ENCODE measurements at places on chromosomes 5 and 9.

DNA sequence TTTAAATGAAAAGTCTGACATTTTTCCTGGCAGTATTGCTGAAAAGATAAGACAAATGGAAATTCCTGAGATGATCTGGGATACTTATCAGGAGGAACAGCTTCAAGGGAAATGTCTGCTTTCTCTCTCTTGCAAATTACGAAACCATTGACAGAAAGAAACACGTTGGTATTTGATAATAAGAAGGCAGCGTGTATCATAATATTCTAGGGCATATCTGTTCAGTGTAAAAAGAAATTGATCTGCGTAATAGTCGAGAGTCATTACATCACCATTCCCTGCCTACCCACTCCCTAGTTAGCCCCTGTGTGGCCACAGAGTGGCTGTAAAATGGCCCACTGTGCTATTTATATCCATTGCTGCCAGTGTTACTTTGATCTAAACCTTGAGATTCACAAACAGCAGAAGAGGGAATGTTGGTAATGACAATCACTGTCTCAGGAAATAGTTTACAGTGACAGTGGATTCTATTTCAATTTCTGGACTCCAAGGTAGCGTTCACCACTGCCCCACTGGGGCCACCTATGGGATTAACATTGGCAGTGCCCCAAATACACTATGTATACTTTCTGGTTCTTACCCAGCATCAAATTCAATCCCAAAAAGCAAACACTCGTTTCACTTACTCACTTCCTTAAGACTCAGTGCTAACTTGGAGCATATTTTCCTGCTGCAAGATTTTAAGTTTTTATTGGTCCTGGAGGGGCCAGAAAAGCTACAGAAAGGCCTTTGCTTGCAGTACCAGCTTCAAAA is 133.4 kb upstream of the GAS1 start:
- no peak for DNase-seq

DNA sequence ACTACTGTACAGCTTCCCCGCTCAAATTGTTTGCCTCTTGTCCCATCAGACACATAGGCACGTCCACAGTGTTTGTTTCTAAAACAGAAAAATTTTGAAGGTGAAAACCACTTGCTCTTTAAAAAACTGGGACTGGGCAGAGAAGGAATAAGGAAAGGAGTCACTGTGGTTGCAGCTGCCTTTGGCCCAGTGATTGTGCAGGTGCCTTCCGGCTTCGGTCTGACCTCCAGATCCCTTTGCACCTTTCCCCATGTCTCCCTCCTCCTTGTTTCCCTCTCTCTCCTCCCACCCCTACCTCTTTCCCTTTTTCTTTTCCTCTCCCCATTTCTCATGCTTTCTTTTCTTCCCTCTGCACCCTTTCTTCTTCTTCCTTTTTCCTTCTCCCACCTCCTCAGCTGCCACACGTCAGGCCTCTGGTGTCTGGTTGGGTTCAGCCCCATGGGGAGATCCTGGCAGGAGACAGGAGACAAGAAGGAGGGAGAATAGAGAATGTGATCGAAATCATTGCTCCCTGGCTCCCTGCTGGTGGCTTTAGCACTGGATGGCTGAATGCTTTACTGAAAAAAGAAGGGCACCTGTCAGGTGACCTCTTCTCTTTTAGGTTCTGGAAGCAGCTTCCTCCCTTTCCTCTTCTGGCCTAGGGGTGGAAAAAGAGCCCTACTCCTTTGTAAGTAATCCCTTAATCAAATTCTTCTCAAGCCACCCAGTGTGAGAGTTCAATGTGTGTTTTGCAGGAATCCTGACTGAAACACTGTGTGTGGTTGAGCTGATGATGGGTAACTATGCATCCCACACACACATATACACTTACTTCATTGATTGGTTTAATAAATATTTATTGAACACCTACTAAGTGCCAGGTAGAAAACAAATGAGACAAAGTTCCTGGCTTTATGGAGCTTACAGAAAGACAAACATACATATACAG is 267.3 kb downstream of the MAST4 start:
- DNase-seq: no peak

DNA sequence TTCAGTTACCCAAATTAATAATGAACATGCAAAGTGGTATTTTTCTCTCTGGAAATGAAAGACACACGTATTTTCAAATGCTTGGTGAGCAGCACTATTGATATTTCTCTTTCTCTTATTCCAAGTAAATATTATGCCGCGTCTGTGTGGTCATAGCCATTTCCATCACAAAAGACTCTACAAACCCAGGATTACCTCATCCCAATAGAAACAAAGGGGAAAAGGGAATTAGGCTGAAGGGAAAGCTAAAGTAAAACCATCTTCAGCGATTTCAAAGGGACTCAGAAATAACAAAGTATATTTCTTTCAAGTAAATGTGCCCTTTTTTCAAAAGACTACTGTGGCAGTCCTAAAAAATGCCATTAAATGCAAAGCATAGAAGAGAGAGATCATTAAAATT is 62.0 kb upstream of the FST start:
- no peak for DNase-seq

GRCh38 chr5:177427211-177427822 is 841 bp downstream of the GRK6 start:
- DNase-seq: no peak

DNA sequence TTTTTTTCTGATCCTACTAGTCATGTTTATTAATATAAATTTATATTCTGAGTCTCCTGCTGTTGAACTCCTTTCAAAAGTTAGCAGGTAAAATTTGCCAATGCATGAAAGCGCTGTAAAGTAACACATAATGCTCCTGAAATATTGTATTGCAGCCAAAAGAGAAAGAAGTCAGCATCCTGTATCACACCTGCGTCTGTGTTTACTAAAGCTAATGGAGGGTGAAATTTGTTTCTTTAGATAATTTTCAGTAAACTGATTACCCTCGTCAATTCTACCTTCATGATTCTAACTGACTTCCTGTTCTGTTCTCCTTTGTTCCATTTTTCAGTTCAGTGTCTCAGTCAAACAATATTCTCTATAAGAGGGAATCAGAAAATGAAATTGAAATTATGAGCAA is 415.4 kb downstream of the CDH9 start:
- no peak for DNase-seq

GRCh38 chr5:139383275-139383992 is at the start of gene SLC23A1:
TSS of gene SLC23A1 (minus strand) at chr5:139383297. CDS start at chr5:139383253, 44 bp downstream.
- DNase-seq: no peak

DNA sequence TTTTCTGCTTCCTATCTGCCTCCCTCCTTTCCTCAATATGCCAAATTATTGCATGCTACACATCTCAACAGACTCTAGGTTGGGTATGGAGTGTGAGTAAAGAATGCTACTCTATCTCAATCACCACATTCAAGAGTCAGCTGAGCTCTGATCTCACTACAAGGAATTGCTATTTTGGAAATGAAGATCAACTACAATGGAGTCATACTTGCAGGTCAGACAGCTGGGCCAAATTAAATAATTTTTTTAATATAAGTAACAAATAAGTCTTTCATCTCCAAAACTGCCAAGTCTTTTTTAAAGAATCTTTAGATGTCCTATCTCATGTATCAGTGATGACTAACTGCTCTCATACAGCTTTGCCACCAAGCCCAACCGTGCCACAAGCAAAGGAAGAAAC is 64.0 kb downstream of the DEPDC1B start:
- DNase-seq: no peak

DNA sequence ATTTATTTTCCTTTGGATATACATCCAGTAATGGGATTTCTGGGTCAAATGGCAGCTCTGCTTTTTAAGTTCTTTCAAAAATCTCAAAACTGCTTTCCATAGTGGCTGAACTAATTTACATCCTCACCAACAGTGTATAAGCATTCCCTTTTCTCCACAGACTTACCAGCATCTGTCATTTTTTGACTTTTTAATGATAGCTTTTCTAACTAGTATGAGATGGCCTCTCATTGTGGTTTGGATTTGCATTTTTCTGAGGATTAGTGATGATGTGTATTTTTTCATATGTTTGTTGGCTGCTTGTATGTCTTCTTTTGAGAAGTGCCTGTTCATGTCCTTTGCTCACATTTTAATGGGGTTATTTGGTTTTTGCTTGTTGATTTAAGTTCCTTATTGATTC is 90.0 kb upstream of the HMHB1 start:
- no peak for DNase-seq

GRCh38 chr9:132995879-132996278 is 17.4 kb downstream of the GFI1B start:
- DNase-seq: no peak

GRCh38 chr9:81574405-81574804 is 114.9 kb downstream of the TLE1 start:
- no peak for DNase-seq

GRCh38 chr9:128138001-128138400 is 10.5 kb upstream of the PTGES2 start:
- DNase-seq: no peak

DNA sequence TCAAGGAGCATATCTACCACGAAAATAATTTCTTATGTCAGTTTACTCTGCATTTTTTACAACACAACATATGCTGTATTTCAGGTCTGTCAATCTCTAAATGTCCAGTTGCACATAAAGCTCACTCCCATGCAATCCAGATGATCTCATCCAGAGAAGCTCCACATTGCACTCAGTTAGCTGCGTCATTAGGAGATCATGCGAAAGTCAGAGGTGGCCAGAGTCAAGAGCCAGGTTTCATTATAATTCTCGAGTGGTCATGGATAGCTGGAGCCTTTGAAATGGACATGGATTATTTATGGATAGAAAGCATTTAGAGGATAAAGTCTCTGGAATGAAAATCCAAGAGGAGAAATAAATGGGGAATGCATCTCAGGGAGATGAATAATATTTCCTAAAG is 232.3 kb downstream of the GAS1 start:
- DNase-seq: no peak

DNA sequence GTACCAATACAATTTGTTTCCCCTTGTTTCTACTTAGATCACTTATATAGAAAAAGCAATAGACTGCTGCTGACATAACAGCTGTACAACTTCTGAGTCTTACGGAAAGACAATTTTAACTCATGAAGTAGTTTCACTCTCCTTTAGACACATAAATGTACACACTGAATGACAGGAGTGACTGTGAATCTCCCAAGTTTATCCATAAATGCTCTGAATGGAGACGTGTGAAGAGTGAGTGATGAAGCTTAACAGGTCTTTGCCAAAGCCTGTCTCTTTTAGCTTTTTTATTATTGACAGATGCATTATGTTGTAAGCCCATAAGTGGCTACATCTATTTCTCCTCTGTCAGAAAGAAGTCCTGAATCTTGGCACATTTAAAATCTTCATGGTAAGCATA is 265.9 kb downstream of the TRIM36 start:
- no peak for DNase-seq

GRCh38 chr9:82130331-82131042 is 141.9 kb downstream of the SPATA31D1 start:
- no peak for DNase-seq

DNA sequence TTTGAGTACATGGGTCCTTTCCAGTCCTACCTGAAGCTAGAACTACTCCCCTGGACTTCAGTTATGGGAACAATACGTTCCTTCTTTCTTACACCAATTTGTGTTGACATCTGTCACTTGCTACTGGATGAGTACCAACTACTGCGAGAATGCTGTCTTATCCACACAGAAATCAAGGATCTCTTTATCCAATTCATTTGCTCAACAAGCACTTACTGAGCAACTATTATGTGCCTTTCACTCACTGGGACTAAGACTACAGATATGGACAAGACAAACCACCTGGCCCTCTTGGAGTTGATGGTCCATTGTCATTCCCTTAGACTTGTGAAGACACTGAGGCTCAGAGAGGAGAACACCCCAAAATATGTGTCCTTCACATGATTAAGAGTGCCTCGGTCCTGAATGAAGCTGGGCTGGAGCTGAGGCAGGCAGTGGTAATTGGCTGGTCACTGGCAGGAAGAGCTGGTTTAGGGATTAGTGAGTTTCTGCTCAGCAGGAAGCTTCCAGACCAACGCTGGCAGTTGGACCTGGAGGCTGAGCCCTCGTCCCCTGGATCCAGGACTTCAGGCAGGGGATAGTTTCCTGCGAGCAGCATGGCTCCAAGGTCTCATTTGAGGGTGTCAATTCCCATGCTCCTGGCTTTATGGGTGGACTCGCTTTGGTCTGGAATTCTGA is 8.4 kb upstream of the ARSI start:
- DNase-seq: no peak

DNA sequence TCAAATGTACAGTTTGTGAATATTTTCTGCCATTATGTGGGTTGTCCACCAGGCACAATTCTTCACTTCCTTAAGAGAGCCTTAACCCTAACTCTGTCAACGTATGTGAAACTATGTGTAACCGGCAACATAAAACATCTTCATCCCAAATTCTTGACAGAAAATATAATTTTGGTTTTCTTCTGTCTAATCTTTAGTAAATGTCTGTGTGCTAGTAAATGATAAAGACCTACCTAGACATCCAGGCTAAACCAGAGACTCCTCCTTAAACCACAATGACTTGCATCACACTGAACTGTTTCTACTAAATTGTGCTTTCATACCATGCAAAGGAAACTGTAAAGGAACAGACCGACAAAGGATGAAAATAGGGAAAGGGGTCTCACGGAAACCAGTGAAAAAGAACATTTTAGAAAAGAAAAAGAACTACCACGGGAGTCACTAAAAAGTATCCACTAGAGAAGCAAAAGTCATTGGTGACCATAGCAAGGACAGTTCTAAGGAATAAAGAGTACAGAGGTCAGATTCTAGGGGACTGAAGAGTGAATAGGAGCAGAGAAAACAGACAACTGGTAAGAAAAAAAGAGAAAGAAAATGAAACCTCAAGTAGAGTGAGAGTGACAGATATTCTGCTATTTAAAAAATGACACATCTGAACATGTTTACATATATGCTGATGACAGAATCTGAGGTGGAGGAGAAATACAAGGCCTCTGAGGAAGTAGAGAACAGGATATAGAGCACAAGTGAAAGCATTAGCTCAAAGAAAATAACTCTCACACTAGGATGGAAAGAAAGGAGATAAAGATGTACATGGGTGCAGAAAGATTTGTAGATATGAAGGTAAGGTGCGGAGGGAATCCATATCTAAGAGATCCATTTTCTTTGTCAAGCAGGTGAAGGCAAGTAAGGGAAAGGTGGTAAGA is 49.4 kb downstream of the FNIP1 start:
- DNase-seq: no peak

DNA sequence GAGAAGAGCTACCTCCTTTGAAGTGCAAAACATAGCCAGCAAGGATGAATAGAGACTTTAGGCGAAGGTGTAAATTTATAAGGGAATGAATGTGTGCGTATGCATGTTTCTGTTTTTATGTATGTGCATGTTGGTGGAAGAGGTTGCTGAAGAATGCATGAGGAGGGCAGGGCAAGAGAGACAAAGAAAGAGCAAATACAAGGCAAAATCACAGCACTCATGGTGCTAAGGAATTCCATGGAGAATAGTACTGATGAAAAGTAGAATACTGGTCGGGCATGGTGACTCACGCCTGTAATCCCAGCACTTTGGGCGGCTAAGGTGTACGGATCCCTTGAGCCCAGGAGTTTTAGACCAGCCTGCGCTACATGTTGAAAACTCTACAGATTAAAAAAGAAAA is 762.1 kb upstream of the PTPRD start:
- no peak for DNase-seq

Measured in stimulated activated CD8-positive, alpha-beta memory T cell treated with anti-CD3 and anti-CD28 coated beads, Interleukin-7, amount 100 ng/mL, for 4 hours (primary cell).